ENCODE measurements at places on chromosomes 12 and 14. TPM values are rescaled to one million over a fixed set of nuclear protein-coding genes. Genes with fewer than 3 reads are reported as not detected.

The ANKS1B gene
- total RNA-seq = not detected

The ITGB7 gene
- 0.15 TPM for total RNA-seq

The CEP170B gene
- total RNA-seq = 11.0 TPM

The MYL6 gene
- total RNA-seq = 3,406 TPM

The ADAMTS20 gene
- total RNA-seq = not detected

The SMIM41 gene
- not detected for total RNA-seq

The PTPRR gene
- 2.0 TPM for total RNA-seq

The ANO4 gene
- total RNA-seq = not detected

The R3HDM2 gene
- total RNA-seq = 5.3 TPM

Measured in epithelial cell of umbilical artery (primary cell).